Left cardiac atrium (tissue), 4 donors: ENCODE measurements at places on chromosomes 7 and 10. TPM values are rescaled to one million over a fixed set of nuclear protein-coding genes. Genes with fewer than 3 reads are reported as not detected.
A peak's percentile ranks its signal among the peaks of the same experiment; 100 is the strongest.

GRCh38 chr10:5545778-5546710 lies 21.3 kb downstream of the CALML3 start:
- DNase-seq, result peak; percentile 72

DNA sequence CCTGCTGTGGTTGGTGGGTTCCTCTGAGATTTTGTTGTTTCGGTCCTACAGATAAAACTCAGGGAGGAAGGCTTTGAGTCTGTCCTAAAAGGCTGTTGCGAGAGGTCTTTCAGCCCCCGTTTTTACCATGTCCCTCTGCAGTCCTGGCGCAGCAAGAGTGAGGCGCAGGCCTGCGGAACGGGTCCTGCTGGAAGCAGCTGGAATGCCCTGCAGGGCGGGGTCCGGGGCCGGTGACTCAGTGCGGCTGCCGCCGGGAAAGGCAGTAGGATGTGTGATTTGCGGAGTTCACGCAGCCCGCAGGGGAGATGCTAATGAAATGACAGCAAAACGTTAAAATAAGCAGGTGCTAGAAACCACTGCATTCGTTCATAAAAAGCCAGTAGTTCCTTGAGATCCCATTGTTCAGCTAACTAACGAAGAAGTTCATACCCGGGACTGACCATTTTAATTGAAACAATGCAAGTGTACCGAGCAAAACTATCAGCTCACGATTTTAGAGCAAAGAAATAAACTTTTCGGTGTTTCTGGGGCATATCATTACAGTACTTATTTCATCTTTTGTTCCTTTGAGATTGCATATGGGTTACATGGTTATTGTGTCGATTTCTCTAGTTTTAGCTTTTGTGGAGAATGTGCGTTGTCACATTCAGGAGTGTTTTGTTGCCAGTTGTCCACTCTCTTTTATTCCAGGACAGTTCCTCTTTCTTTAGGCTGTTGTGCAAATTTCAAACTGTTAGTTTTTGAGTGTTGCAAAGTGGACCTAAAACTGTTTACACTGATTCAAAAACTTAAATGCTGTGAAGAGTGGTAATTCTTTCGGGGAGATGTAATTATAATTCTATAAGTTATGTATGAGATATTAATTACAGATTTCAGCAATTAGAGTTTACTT lies 783 bp downstream of the ANLN start:
- peak; percentile 72 for DNase-seq

- DNase-seq, result no peak
Observed at GRCh38 chr10:14486777-14487487, 156.2 kb upstream of the FRMD4A start.

GRCh38 chr7:128735436-128735835 lies 3.7 kb upstream of the CALU start:
- no peak for DNase-seq

DNA sequence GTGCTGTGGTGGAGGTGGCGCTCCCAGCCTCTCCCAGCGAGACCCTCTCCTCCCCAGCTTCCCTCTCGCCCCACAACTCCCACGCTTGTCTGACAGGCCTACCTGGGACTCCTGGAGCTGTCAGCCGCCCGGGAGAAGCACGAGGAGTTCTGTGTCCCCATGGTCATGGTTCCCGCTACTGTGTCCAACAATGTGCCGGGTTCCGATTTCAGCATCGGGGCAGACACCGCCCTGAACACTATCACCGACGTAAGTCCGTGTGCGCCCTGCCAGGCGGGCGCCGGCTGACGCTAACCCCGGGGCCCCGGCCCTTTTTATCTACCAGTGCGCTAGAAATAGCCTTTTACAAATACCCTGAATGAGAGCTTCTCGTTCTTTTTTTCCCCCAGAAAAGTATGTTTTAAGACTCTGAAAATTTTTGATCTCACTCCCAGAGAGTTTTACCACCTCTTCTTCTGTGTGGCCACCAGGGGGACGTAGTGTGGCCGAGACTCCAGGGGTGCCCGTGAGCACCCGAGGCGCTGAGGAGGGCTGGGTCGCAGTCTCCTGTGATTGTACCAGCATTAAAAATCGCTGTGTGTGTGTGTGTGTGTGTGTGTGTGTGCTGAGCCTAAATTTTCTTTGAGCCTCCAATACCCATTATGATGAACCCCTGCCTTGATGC lies 52.6 kb downstream of the PFKP start:
- no peak for DNase-seq

DNA sequence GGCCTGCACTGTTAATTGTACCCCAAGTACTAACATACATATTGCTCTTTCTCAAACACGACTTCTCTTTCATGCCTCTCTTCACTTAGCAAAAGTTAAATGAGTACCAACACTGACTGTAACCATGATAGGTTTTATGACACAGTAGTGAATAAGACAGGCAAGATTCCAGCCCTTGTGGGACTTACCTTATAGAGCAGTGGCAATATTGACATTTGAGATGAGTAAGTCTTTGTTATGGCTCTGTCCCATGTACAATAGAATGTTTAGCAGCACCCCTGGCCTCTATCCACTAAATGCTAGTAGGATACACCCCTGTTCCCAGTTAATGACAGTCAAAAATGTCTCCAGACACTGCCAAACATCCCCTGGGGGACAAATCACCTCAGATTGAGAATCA lies 11.9 kb upstream of the COL1A2 start:
- DNase-seq, result no peak

CRYGN gene
- total RNA-seq, result 0.53 TPM

NEURL1 gene
- total RNA-seq, result 0.12 TPM

DNA sequence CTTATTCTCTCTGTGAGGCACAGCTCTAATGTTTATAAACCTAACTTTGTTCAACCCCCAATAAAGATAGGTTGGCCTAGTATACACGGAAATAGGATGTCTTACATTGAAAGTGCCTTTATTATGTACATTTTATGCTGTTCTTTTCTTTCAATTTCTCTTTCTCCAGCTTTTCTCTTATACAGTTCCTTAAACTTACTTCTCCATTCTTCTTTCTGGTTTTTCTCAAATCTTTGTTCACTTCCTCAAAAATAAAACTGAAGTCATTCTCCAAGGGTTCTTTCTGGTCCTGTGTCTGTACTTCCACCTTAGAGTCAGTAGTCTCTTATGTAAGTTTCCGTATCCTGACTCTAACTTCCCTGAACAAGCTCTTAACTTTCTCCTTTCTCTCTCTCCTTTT lies 29.2 kb upstream of the NAMPT start:
- no peak for DNase-seq

FBXL13 gene
- total RNA-seq, result 0.65 TPM
